Anterior cingulate cortex (tissue), 58 donors: ENCODE measurements at places on chromosomes 16 and 17.

DNA sequence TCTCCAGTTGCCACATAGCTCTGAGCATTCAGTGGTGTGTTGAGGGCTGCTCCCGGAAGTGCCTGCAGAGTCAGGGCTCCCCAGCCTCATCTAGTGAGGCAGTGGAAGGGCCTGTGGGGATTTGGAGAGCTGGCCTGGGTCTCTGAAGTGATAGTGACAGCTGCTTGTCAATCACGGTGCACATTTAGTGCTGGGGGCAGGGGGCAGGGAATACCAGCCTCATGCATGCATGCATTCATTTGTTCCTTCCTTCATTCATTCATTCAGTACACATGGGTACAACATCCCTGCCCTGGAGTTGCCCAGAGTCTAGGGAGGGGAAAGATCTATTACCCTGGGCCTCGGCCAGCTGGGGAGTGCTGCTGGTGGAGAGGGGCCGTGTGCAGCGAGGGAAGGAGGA, 11.3 kb upstream of the STH start:
- DNase-seq: no peak

DNA sequence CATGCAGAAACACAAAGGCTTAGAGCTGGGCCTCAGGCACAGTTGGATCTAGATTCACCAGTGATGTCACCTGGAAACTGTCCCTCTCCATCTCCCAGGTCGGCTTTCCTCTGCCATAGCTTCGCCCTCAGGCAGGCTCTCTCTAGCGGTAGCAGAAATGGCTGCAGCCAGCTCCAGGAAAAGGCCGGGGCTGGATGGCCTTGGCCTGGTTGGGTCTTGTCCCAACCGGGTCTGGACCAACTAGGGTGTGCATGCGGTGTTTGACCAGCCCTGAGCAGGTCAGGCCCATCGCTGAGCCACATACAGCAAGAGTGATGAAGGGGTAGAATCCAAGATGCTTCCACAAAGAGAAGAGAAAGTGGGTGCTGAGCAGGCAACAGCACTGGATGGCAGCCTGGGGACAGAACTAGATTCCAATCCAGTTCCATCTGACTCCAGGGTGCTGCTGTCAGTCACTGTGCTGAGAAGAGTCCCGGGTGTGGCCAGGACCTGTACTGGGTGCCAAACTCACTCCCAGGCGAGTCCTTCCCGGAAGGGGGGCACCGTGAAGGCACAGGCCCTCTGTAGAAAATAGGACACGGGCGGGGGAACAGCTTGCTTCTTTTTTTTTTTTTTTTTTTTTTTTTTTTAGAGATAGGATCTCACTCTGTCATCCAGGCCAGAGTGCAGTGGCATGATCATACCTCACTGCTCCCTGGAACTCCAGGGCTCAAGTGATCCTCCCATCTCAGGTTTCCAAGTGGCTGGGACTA, 51.8 kb downstream of the SOCS3 start:
- no peak for DNase-seq

DNA sequence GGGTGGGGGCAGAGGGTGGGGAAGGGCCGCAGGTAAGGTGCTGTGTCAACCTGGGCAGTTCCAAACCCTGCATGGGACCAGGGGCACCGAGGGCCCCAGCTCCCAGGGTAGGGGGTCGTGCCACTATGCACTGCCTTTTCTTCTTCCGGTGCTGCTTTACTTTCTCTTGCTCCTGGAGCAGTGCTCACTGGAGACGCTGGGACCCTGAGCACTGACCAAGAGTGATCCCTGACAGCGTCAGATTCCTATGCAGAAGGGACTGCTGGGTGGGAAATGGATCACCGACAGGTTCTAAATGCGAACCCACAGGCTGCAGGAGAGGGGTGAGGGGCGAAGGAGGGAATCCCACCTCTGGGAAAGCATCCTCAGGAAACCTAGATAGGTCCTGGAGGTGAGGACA, 470.1 kb downstream of the SOX9 start:
- DNase-seq: no peak

DNA sequence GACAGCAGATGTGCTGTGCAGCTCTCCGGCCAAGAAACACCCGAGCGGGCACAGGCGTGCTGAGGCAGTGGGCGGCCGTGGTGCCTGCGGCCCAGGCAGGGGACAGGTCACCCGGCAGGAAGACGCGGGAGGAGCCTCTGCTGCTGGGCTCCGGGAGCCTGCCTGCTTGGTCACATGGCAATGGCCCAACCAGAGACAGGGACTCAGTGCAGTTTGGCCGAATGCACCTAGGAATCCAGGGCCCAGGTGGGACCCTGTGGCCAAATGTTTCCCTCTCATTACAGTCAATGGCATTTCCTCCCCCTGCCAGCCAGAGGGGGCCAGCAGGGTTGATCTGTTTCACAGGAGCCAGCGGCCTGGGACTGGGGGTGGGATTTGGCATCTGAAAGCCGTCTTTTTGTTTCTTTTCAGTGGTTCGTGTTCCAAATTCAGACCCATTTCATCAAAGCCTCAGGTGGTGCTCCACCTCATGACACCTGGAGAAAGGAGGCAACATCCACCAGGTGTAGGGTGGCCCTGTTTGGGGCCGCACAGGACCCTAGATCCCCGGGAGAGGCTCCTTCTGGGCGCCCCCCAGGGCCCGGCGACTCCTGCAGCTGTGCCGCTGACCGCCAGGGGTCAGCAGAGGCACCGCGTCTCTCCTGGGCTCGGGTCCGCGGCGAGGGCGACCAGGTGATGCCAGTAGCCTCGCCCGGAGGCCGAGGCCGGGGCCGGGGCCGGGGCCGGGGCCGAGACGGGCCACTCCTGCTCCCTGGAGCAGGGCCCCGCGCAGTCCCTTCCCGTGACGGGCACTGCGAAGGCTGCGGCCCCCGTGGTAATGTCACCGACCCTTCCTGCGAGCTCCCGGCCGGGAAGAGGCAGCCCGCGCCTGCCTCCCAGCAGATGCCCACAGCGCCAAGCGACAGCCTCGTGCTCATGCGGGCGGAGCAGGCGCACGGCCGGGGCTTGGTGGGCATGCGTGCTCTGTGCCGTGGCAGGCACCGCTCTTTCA, 118.5 kb downstream of the C16orf78 start:
- peak; percentile 25 for DNase-seq

GRCh38 chr16:67183-67791, 5.1 kb downstream of the RHBDF1 start:
- DNase-seq: no peak

- no peak for DNase-seq
Observed at GRCh38 chr16:1160773-1161348, 8.0 kb downstream of the CACNA1H start.

- DNase-seq: no peak
Observed at GRCh38 chr17:48549281-48549630, 4.3 kb upstream of the HOXB2 start.

- DNase-seq: no peak
Observed at GRCh38 chr16:10619271-10619849, 39.0 kb upstream of the EMP2 start.

GRCh38 chr17:65852911-65853310, 291.5 kb upstream of the AXIN2 start:
- no peak for DNase-seq

GRCh38 chr17:63173450-63173849, 207.4 kb downstream of the TANC2 start:
- no peak for DNase-seq

DNA sequence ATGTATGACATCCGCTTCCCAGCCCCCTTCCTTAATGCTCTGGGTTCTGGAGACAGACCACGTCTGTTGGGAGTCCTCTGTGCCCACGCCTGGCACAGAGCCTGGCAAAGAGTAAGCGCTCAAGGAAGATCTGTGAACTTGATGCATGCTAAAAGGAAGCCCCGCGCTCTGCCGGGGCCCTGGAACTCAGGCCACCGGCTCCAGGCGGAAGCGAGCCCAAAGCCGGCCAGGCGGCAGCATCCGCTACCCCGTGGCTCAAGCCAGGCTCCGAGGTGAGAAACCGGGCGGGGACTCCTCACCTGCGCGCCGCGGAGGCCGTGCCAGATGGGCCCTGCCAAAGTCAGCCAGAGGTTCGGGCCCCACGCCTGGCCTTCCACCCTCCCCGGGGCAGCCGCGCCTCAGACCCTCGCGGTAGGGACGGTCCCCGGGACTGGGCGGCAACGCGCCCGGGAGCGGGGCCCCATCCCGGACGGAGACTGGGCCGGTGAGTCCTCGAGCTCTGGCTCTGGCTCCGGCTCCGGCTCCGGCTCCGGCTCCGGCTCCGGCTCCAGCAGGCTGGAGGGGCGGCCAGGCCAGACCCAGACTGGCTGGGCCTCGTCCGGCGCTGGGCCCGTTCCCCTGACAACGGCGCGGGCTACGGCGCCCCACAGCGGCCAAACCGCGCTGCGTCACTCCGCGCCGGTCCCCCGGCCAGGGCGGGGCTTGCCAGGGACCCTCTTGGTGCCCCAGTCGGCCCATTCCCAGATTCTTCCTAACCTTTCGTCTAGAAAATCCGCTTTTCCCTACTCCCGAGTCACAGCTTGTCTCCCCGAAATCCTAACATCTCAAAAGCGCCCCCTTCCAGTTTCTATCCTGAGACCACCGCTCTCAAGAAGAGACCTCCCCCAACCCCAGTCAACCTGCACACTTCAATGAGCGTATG, at the start of gene ZDHHC1:
TSS of gene ZDHHC1 (minus strand) at position 606 of the 922 bp plus-strand sequence. CDS start 8,702 bp downstream, outside the sequence.
- DNase-seq: peak; percentile 51

- peak; percentile 56 for DNase-seq
Observed at GRCh38 chr16:72848759-72849664, 198.9 kb downstream of the ZFHX3 start.

- no peak for DNase-seq
Observed at GRCh38 chr17:41894791-41895331, 23.9 kb downstream of the ACLY start.

- DNase-seq: no peak
Observed at GRCh38 chr17:73302189-73302588, 9.6 kb downstream of the CDC42EP4 start.

DNA sequence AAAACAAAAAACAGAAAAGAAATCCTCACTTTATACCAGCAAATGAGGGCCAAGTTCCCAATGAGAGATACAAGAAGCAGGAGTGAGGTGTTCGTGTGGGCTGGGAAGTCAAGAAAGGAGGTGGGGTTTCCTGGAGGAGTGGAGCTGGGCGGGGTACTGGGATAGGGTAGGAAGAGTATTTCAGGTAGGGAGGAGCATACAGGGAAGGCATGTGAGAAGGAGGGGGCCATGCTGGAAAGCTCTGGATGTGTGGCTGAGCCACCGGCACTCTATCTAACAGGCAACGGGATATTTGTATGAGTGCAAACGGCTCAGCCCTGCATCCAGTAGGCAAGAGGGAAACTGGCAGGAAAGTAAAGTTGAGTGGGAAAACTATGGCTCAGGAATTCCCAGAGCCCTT, 4.2 kb downstream of the OR3A2 start:
- DNase-seq: no peak

DNA sequence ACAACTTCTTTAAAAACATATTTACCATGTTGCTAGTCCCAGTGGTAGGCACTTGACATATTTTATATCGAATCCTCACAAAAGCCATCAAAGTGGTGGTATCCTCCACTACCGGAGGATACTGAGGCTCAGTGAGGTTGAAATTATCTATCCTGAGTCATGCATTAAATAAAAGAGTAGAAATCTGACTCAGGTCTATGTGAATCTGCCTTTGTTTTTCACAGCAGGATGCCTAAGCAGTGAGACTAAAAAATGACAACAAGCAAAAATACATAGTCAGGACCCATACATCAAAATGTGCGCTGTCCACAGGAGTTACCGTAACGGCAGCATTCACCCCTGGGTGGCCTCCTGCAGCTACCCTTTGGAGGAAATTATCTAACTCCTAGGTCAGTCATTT, 17.7 kb downstream of the BRD7 start:
- no peak for DNase-seq

DNA sequence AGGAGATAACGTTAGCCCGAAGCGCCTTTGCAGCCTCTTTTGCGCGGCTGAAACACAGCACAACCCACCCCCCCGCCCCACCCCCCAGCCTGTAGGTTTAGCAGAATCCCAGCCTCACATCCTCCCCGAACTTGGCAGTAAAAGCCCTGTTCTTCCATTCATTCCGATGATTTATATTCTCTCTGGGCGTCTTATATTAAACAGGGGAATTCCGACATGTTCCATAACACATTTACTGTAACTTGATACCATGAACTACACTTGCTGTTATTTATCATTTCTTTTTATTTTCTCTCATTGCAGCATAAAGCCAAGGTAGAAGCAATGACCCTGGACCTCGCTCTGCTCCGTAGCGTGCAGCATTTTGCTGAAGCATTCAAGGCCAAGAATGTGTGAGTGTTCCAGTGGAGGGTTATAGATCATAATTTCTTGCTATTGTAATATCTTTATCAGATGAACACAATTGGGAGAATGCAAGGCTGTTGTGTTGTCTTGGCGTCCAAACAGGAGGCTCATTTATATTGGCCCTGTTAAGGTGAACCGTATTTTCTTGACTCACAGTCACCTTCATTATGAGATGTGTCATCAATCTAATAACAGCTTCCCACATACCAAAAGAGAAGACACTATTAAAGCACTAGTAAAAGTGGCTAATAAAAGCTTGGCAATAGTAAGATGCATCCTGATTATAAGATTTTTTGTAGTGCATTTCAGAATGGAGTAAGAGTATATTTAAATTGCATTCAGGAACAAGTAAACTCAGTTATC, 287.3 kb downstream of the WWOX start:
- DNase-seq: no peak

GRCh38 chr17:32627239-32627996, 140.6 kb downstream of the CDK5R1 start:
- DNase-seq: peak; percentile 34

DNA sequence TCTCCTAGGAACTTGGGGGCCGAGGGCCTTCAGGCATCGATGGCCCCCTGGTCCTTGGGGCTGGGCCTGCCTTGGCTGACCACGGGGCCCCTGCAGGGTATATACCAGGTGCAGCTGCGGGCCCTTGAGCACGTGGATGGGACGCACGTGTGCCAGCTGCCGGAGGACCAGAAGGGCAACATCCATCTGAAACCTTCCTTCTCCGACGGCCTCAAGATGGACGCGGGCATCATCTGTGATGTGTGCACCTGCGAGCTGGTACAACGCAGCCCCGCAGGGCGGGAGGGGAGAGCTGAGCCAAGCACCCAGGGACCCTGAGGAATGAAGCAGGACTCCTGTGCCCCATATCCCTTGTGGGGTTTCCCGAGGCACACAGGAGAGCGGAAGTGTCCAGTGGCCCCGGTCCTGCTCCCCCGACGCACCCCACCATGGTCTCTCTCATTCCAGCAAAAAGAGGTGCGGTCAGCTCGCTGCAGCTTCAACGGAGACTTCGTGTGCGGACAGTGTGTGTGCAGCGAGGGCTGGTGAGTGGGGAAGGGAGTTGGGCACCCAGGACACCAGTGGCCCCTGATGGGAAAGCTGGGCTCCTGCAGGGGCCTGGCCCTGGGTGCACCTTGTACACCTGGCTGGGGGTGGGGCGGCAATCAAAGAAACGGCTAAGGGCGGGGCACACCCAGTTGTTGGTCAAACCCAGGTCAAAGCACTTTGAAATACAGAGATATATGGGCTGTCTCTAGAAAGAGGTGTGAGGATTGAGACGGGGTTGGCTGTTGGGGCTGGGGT, 10.6 kb downstream of the ITGB4 start:
- DNase-seq: no peak

- no peak for DNase-seq
Observed at GRCh38 chr16:53905028-53905427, 201.1 kb downstream of the FTO start.

- DNase-seq: peak; percentile 61
Observed at GRCh38 chr17:45740553-45741330, 43.4 kb upstream of the CRHR1 start.
